ENCODE measurements at places on chromosomes 4 and X.

- no peak for DNase-seq
Observed at GRCh38 chr4:73006286-73006990, 63.1 kb downstream of the COX18 start.

GRCh38 chr4:123784626-123785025, 388.0 kb downstream of the SPRY1 start:
- DNase-seq = no peak

DNA sequence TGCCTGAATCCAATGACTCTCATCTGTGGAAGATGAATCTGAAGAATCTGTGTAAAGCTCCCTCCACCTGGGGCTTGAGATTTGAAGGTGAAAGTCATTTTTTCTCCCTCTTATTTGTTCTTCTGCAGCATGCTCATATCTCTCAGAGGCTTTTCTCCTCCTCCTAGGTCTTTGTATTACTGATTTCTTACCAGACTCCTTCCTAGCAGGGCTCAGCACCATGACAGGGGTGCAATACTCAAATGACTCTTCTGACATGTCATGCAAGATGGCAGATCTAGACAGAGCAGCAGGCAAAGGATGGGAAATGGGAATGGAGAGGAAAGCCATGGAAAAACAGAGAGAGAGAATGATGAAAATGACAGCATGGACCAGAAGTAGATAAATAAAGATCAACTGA, 118.3 kb downstream of the TMA16 start:
- DNase-seq = no peak

GRCh38 chr4:7444731-7445130, 10.0 kb upstream of the PSAPL1 start:
- DNase-seq = no peak

DNA sequence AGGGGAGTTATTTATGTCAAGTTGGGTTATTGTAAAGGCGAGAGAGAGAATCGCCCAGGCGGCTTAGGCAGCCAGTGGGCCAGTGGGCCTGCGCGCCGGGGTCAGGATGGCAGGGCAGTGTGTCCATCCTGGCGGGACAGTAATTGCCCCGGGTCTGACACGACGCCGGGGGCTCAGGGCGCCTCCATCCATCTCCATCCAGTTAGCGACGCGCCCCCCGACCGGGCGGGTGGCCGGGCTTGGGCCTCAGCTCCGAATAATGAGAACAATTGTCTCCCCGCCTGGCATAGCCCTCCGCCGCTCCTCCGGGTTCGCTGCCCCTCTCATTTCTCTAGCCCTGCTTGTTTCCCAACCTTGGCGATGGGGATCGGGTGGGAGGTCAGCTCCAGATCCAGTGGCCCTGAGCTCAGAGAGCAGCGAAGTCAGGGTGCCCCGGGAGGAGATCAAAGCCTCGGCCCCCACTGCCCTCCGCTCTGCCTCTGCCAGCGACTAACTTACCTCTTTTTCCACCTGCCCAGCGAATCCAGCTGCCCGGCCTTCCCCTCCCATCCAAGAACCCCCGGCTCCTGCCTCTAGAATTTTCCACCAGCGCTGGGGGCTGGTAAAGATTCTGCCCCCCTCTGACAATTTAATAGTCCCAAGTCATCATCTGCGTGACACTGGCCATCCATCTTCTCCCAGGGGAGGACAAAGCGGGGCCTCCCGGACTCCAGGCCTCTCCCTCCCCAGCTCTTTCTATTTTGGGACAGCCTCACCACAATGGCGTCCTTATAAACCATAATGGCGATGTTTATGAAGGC, 56.9 kb upstream of the TMEM33 start:
- peak; percentile 24 for DNase-seq

GRCh38 chr4:126895988-126896570, 736.7 kb upstream of the INTU start:
- DNase-seq = no peak

DNA sequence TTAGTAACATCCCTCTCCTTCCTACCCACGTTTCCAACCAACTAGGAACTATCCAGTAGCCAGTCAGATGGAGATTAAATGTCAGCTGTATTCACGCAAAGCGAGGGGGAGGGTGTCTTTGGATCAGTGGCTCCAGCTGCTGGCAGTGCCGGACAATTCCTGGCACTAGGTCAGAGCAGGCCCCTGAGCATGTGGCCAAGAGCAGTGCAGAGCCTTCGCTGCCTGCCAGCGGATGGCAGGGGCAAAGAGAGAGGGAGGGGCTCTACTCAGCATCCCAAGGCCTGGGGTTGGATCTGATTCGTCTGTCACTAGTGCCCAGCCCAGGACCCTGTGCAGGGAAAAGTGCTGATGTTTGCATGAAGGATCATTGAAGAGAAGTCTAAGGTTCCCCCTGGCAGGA, 28.7 kb upstream of the JAKMIP1 start:
- no peak for DNase-seq

DNA sequence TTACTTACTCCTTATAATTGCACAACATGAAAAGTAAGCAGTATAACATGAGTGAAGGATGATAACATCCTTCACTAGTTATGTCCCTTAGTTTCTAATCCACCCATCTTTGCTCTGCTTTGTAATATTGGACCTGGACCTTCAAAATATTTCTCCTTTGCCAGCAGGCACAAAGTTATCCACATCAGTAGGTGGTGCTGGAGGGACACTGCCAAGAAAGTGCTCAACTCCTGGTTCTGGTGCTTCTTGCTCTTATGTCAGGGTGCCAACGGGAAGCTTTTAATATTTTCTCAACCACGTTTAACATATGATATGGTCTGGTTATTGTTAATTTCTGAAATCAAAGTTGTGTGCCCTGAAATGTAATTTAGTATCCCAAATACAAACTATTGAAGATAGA, 49.1 kb downstream of the TMEM165 start:
- no peak for DNase-seq

DNA sequence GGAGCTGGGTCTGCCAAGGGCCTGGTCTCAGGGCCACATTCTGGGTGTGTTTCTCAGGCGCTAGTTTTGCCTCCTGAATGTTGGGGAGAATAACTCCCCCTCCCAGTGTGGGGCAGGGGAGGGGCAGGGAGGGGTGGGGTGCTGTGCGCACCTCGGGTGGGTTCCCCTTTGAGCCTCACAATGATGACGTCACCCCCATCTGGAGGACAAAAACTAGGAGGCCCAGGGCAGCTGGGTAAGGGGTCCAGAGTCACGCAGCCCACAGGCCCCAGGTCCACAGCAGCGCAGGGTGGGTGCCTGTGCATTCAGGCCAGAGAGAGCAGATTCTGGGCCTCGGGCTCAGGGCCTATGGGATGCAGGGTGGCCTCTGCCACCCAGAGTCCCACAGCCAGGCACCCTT, 23.7 kb upstream of the HMX1 start:
- DNase-seq = no peak
